ENCODE measurements at places on chromosomes 16 and 17.

GRCh38 chr16:81755915-81756614 lies 23.0 kb upstream of the PLCG2 start:
- no peak for DNase-seq

DNA sequence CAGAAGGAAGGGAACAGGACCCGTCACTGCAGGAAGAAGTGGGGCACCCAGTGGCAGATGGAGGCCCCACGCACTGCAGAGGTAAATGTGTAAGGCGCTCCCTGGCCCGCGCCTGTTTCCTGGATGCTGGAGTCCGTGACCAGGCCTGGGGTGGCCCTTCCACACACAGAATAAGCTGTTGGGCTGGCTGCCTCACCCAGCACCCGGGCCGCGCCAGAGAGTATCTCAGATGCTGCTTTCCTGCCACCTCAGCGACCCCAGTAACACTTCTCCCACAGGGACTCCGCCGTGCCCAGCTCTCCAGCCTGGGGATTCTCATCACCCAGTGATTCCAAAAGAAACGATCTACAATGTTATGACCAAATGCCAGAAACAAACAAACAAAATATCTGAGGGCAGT lies 1993.1 kb downstream of the TP53TG3F start:
- no peak for DNase-seq

- no peak for DNase-seq
Observed at GRCh38 chr16:61390965-61391637, 645.1 kb downstream of the CDH8 start.

GRCh38 chr16:51524555-51525373 lies 373.7 kb upstream of the SALL1 start:
- no peak for DNase-seq
